Activated CD8-positive, alpha-beta memory T cell treated with anti-CD3 and anti-CD28 coated beads, Interleukin-2, amount 50 U/mL, for 4 hours (primary cell): ENCODE measurements at places on chromosomes 2 and 18.
A peak's percentile ranks its signal among the peaks of the same experiment; 100 is the strongest.

DNA sequence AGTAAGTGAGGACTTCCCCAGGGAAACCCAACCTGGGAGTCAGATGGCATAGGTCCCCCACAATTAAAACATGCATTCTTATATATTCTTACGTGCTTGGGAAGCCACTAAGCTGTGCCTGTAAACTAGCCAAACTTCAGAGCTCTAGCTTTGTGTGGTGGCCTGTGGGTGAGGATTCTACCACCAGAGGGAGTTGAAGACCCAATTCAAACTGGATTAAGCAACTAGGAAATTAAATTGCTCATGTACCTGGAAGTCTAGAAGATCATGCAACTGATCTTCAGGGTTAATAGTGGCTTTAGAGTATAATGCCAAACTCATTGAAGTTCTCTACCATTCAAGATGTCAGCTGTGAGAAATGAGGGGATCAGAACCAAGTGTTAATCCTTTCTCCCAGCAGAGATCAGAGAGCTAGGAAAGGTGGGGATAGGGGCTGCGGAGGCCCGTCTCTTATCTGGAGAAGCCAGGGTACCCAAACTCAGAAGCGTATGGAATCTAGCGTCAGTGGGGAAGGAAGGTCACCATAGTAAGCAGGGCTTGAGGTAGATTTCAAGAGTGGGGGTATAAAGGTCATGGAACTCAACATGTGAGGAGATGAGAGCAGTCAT is 53.2 kb upstream of the CCDC85A start:
- DNase-seq, result no peak

DNA sequence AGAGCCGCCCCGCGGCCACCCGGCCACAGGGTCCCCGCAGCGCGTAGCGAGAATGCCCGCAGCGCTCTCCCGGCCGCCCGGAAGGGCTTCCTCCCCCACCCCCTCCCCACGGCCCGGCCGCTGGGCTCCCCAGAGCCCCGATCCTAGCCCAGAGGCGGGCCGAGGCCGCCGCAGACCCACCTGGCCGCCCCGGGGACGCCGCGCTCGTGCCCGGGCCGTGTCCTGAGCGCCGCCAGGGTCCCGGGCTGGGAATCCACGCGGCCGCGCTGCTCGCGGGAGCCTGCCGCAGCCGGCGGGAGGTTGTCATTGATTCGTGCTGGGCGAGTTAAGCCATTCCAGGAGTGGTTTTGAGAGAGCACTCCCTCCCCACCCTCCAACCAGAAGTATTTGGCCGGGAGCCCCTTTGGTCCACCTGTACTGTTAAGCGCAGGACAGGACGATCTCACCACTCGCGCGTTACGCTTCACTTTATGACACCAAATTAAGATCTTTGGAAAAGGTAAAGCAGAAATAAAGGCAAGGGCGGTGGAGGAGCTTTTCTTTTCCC is 206.4 kb upstream of the SMAD2 start:
- DNase-seq, result no peak

GRCh38 chr18:9831036-9831722 is 54.6 kb upstream of the TXNDC2 start:
- DNase-seq, result no peak

GRCh38 chr2:227411320-227411989 is 23.7 kb upstream of the SCYGR1 start:
- peak; percentile 39 for DNase-seq

DNA sequence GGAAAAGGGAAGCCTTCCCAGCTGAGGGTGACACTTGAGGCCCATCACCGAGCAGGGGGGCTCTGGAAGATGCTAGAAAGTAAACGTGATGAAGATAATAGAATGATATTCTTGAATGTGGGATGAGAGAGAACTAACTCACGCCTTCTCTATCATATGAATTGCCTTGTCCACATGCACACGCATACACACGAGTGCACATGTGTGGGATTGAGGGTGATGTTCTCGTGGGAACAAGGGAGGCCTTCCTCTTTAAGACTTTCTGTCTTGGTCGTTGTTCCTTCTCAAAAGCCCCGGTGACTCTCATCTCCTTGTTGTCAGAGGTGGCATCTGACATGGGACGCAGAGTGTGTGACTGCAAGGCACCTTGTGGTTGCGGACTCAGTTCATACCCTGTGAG is 436.9 kb downstream of the ZNF516 start:
- no peak for DNase-seq

DNA sequence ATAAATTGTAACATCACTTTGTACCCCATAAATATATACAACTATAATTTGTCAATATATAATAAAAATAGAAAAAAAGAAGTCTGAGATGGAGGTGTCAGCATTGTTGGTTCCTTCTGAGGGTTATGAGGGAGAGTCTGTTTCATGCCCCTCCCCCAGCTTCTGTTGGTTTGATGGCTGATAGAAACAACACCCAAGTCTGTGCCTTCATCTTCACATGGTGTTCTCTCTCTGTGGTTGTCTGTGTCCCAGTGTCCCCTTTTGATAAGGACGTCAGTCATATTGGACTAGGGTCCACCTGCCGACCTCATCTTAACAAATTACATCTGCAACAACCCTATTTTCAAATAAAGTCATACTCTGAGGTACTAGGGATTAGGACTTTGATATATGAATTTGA is 20.3 kb upstream of the EHBP1 start:
- DNase-seq, result no peak

GRCh38 chr2:42073739-42074503 is 26.1 kb downstream of the PKDCC start:
- DNase-seq, result no peak

GRCh38 chr2:208244422-208244821 is 10.4 kb downstream of the IDH1 start:
- DNase-seq, result no peak

- DNase-seq, result no peak
Measured at GRCh38 chr2:67671464-67672450, 274.6 kb downstream of the ETAA1 start.

DNA sequence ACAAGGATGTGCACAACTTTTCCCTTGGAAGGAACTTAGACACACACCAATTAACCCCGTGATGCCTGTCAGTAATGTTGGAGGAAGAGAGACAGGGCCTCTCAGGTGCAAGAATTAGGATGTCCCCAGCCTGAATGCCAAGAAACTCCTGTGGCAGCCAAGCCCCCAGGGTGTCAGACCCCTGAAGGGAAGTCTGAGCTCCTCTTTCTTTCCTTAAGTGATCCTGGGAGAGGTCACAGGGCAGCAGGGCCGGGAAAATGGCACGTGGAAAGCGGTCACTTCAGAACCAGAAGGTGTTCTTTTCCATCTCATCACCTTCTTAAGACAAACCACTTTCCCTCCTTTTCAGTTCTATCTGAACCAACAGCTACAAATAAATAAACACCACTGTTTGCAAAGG is 185.9 kb downstream of the ANAPC1 start:
- DNase-seq, result no peak

GRCh38 chr18:26526966-26527234 is 21.5 kb downstream of the KCTD1 start:
- DNase-seq, result no peak

DNA sequence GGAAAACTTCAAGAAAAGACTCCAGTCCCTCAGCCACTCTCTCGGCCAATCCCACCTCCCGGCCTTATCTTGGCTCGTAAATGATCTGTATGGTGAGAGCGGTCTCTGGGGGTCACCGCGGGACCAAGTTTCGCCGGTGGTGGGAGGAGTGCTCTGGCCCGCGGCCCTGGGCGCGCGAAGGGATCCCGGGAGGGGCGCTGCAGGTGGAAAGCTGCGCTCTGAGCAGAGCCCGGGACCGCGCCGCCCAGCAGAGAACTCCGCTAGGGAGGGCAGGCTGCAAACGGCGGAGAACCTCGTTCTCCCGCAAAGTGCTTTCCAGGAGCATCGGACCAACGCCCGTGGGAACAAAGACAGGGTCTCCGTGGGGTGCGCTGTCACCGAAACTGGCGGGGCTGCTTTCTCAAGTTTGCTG is 622 bp downstream of the LRP2 start:
- DNase-seq, result peak; percentile 14

DNA sequence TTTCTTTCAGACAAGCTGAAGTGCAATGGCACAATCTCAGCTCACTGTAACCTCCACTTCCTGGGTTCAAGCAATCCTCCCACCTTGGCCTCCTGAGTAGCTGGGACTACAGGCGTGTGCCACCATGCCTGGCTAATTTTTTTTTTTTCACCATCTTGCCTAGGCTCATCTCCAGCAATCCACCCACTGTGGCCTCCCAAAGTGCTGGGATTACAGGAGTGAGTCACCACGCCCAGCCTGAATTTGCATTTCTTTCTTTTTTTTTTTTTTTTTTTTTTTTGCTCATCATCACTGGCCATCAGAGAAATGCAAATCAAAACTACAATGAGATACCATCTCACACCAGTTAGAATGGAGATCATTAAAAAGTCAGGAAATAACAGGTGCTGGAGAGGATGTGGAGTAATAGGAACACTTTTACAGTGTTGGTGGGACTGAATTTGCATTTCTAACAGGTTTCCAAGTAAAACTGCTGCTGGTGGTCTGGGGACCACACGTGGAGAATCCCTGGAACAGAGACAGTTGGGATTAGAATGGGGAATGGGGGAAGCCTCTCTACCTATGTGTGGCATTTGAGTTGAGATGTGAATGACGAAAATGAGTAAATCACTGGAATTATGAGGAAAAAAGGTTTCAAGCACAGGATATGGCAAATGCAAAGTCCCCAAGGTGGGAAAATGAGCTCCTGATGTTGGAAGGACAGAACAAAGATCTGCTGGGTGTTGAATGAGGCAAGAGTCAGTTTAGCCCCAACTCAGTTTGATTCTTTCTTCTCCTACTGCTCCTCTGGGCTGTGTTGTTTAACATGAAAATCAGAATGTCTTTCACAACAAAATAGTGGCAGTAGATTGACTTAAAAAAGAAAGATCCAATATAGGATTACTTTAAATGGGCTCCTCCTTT is 88.8 kb upstream of the MAP4K4 start:
- no peak for DNase-seq

DNA sequence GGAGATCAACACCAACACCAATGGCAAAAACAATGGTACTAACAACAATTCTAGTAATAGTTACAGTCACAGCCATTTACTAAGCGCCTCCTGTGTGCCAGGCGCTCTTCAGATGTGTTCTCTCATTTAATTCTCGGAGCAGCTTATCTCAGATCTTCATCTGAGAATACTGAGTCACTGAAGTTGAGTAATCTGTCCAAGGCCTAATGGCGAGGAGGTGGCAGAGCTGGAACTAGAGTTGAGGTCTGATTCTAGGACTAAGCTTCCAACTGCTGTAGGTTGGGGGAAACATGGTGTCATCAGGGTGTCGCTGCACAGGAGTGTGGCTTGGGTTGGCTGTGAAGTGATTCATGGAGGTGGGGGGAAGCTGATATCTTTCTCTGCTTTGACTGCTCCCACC is 156.1 kb downstream of the DYSF start:
- no peak for DNase-seq

- DNase-seq, result no peak
Measured at GRCh38 chr18:50707855-50708469, 111.9 kb downstream of the MRO start.

DNA sequence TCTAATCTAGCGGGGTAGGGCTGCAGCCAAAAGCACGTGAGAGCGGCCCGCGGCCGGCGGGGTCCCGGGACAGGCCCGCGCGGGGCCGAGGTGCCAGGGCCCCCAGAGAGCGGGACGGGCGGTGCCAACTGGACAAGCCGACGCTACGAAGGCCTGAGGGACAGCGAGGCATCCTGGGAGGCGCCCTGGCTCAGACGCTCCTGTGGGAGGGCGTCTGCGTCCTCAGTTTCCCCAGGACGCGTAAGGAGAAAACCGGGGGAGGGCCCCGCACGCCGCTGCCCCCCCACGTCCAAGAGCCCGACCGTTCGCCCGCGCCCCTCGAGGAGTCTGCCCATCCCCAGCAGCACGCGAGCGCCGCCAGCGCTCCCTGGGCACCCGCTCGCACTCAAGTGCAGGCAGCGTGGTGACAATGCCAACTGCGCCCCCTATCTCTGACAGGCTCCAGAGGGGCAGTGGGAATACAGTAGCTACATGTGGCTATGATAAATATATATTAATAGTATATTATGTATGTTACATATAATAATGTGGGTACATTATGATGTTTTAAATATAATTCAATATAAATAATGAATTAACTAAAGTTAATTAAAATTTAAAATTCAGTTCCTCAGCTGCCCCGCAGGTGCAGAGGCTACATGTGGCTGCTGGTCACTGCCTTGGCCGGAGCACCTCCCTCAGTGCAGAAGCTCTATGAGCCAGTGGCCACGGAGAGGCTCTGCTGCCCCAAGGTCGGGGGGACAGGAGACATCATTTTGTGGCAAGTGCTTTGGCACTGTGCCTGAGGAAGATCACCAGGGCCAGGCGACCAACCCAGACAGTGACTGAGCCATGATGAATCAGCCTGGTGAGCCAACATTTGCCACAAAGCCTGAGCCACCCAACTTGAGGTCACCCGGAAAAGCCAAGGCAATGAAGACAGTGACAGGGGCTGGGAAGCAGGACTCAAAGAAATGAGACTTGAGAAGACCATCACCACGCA is 5.5 kb upstream of the SFT2D3 start:
- DNase-seq, result no peak

GRCh38 chr2:224217233-224217961 is 178.3 kb upstream of the SERPINE2 start:
- DNase-seq, result no peak
